Peyer's patch (tissue), 4 donors: ENCODE measurements at places on chromosomes 16 and 17. TPM values are rescaled to one million over a fixed set of nuclear protein-coding genes. Genes with fewer than 3 reads are reported as not detected.

Gene NOB1
- total RNA-seq: 13.5 TPM

GRCh38 chr17:64779376-64780095 lies 117.4 kb upstream of the SMURF2 start:
- H3K27me3 ChIP-seq: no peaks in the 10 kb centered on the region
- DNase-seq: peak; percentile 47
- peak overlapping the region; percentile 64 for H3K4me3 ChIP-seq
- H3K4me1 ChIP-seq: peaks cover 63% of the 10 kb centered on the region

DNA sequence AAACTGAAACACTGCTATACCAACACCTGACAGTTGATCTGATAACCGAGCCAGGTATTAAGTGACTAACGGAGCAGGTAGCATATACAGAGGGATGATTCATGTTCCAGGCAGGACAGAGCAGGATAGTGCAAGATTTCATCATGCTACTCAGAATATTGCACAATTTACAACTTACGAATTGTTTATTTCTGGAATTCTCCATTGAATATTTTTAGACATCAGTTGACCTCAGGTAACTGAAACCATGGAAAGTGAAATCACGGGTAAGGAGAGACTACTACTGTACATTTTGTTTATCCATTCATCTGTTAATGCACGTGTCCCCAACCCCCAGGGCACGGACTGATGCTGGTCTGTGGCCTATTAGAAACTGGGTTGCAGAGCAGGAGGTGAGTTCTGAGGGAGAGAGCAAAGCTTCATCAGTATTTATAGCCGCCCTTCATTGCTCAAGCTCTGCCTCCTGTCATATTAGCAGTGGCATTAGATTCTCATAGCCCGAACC lies 14.5 kb upstream of the PPM1E start:
- no peak overlapping the region for H3K27ac ChIP-seq
- H3K36me3 ChIP-seq: no peaks in the 10 kb centered on the region
- DNase-seq: no peak
- H3K27me3 ChIP-seq: no peaks in the 10 kb centered on the region
- no peaks in the 10 kb centered on the region for H3K4me1 ChIP-seq

Gene KRTAP2-2
- not detected for total RNA-seq

Gene PDE6G
- not detected for total RNA-seq

DNA sequence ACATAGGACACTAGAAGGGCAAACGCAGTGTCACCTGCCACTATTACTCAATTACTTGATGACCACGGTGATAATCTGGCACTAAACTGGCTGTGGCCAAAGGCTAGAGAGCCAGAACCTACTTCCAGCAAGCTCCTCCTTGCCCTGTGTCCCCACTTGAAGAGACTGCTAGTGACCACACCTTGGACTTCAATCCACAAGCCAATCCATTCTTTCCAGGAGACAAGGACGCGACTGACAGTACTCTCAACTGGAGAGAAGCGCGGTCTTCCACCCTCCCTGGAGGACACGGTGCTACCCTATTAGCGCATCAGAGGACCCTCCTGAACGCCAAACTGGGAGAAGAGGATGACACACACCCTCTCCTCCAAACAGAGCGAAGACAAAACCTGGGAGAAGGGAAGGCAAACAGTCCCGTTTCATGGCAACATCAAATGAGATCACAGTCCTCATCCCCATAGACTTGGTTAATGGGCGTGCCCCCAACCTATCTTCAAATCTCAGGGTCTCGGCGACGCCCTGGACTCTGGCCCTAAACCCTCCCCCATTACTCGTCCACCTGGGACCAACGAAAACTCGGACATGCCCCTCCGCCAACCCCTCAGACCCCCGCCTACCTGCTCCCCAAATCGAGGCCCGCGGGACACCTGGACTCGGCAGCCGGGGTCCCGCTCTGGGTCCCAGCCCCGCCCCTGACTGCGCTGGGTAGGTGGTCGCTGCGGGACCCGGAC lies 508 bp downstream of the FLCN start:
- peak; percentile 74 for DNase-seq
- peak overlapping the region; percentile 100 for H3K4me3 ChIP-seq
- H3K27ac ChIP-seq: peak overlapping the region; percentile 87
- no peaks in the 10 kb centered on the region for H3K27me3 ChIP-seq

- no peak overlapping the region for H3K27ac ChIP-seq
- H3K4me1 ChIP-seq: peaks cover 13% of the 10 kb centered on the region
- H3K27me3 ChIP-seq: no peaks in the 10 kb centered on the region
- no peaks in the 10 kb centered on the region for H3K36me3 ChIP-seq
- no peak for DNase-seq
- no peak overlapping the region for H3K4me3 ChIP-seq
Observed at GRCh38 chr17:37702598-37702997, 42.3 kb downstream of the HNF1B start.

Gene HSPB9
- total RNA-seq: not detected

DNA sequence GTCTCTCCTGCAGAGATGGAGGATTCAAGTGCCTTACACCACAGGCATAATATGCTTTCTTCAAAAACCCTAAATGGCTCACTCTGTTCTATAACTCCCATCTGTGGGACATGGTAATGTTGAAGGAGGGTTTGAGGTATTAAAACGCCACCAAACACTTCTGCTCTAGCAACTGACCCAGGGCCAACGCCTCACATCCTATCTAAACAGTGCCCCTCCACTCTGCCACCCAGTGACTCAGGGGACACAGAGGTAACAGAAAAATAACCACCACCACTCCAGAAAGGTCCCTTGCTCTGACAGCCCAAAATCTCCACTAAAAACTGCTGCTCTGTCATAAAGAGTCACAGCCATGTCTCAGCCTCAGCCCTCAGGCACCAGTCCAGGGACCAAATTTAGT lies 17.7 kb downstream of the NPRL3 start:
- peaks cover 7% of the 10 kb centered on the region for H3K4me1 ChIP-seq
- H3K27ac ChIP-seq: no peak overlapping the region
- no peaks in the 10 kb centered on the region for H3K36me3 ChIP-seq
- no peak for DNase-seq

- no peak overlapping the region for H3K4me3 ChIP-seq
- no peak overlapping the region for H3K27ac ChIP-seq
- H3K27me3 ChIP-seq: no peaks in the 10 kb centered on the region
- no peaks in the 10 kb centered on the region for H3K36me3 ChIP-seq
Observed at GRCh38 chr16:29141586-29142324, 156.9 kb downstream of the LAT start.

Gene CDH11
- total RNA-seq: 16.5 TPM

GRCh38 chr17:44976206-44976605 lies 8.1 kb upstream of the C1QL1 start:
- H3K4me1 ChIP-seq: no peaks in the 10 kb centered on the region
- no peaks in the 10 kb centered on the region for H3K27me3 ChIP-seq
- no peak overlapping the region for H3K4me3 ChIP-seq
- H3K27ac ChIP-seq: no peak overlapping the region

DNA sequence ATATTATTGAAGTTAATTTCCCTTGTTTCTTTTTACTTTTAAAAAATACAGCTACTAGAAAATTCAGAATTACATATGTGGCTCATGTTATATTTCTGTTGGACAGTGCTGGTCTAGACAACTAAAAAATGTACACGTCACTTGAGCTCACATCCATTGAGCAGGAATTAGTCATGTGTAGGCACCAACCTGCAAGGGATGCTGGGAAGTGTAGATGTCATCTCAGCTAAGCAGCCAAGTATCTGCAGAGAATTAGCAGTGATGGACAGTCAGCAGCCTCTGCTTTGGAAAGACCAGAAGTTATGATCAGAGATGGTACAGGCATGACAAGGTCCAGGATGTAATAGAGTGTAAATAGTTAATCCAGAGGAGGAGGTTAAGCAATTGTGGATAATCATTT lies 87.1 kb upstream of the HS3ST2 start:
- no peak for DNase-seq
- H3K27ac ChIP-seq: no peak overlapping the region
- H3K4me1 ChIP-seq: no peaks in the 10 kb centered on the region

GRCh38 chr17:14748036-14748710 lies 447.3 kb downstream of the HS3ST3B1 start:
- no peak for DNase-seq
- no peaks in the 10 kb centered on the region for H3K36me3 ChIP-seq
- H3K4me3 ChIP-seq: no peak overlapping the region
- H3K4me1 ChIP-seq: no peaks in the 10 kb centered on the region
- H3K27ac ChIP-seq: no peak overlapping the region

DNA sequence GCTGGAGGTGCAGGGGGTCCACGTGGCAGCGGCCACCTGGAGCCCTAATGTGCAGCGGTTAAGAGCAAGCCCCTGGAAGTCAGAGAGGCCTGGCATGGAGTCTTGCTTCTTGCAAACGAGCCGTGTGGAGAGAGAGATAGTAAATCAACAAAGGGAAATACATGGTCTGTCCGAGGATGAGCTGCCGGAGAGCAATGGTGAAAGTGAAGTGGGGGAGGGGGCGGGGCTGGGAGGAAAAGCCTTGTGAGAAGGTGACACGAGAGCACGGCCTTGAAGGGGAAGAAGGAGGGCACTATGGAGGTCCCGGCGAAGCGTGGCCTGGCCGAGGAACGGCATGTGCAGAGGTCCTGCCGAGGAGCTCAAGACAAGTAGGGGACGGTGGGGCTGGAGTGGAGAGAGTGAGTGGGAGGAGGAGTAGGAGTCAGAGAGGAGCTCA lies 6.0 kb upstream of the SERPINF1 start:
- H3K4me3 ChIP-seq: no peak overlapping the region
- no peaks in the 10 kb centered on the region for H3K36me3 ChIP-seq
- DNase-seq: no peak
- peaks cover 3% of the 10 kb centered on the region for H3K4me1 ChIP-seq

Gene EFCAB5
- 5.8 TPM for total RNA-seq

DNA sequence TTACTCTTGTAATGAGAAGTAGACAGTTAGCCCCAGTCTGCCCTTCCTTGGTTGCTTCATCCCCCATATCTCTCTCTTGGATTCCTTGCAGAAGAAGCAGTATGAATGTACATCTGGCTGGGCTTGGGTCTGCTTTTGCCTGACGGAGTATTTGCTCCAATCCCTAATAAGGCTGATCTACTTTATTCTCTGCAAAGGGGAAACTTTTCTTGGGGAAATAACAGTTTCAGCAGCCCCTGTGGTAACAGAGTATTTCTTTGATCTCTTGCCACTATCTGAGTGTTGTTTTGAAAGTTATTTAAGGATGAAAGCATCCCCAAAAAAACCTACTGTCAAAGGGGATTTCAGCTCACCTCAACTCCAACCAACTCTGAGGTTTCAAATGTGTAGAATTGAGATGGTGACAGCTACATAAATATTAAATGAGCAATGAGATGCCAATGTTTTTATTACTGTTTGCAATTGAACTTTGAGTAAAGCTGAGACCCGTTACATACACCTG lies 168.9 kb upstream of the NOG start:
- H3K4me3 ChIP-seq: no peak overlapping the region
- no peak for DNase-seq
- no peaks in the 10 kb centered on the region for H3K36me3 ChIP-seq
- no peaks in the 10 kb centered on the region for H3K4me1 ChIP-seq

Gene CLEC3A
- not detected for total RNA-seq

DNA sequence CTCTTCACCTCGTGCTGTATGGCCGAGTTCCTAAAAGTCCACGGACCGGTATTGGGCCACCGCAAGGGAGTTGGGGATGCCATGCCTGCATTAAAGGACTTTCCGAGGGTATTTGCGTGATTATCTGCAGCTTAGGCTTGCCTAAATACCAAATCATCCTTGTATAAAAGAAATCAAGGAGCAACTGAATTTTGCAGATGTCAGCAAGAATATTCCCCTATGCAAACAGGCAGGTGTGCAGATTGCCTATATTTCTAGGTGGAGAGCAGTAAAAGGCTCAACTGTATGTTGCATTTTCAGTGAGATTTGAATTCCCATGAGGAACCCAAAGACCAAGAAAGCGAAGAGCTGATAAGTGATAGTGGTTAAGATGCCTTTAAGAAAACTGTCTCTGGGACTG lies 452.3 kb downstream of the CDH11 start:
- H3K27me3 ChIP-seq: no peaks in the 10 kb centered on the region
- H3K36me3 ChIP-seq: no peaks in the 10 kb centered on the region
- no peak overlapping the region for H3K4me3 ChIP-seq
- no peak for DNase-seq

- no peak overlapping the region for H3K4me3 ChIP-seq
- H3K4me1 ChIP-seq: no peaks in the 10 kb centered on the region
- H3K27me3 ChIP-seq: no peaks in the 10 kb centered on the region
- no peaks in the 10 kb centered on the region for H3K36me3 ChIP-seq
- no peak overlapping the region for H3K27ac ChIP-seq
Observed at GRCh38 chr17:36463916-36464764, 22.3 kb upstream of the ZNHIT3 start.

Gene CACNG1
- total RNA-seq: not detected

DNA sequence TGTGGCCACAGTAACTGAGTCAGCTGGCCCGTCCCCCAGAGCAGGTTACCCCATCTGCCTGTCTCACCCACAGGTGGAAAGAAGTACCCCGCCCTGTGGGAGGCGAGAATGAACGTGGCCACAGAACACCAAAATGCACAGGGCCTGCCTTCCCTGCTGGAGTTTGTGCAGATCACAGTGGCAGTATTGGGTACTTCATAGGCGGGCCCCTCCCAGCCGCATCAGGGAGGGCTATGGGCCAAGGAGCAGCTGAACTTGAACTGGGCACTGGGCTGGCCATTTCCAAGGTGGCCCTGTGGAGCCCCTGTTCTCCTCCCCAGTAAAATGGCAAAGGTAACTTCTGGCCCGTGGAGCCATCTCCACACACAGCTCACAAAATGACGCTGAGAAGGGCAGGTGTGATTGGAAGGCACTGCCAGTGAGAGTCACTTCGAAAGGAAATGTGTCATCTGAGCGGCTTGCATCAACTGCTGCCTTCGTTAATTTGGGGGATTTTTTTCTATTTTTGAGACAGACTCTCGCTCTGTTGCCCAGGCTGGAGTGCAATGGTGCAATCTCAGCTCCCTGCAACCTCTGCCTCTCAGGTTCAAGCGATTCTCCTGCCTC lies 162.9 kb downstream of the ENGASE start:
- H3K27me3 ChIP-seq: no peaks in the 10 kb centered on the region
- no peak overlapping the region for H3K27ac ChIP-seq
- H3K4me1 ChIP-seq: no peaks in the 10 kb centered on the region
- no peak for DNase-seq
- H3K4me3 ChIP-seq: no peak overlapping the region
- H3K36me3 ChIP-seq: no peaks in the 10 kb centered on the region

Gene SPHK1
- 4.3 TPM for total RNA-seq

Gene REXO5
- 2.5 TPM for total RNA-seq

GRCh38 chr17:16328997-16329396 lies 24.3 kb downstream of the CENPV start:
- no peak overlapping the region for H3K27ac ChIP-seq
- H3K27me3 ChIP-seq: no peaks in the 10 kb centered on the region
- peak; percentile 10 for DNase-seq
- H3K4me3 ChIP-seq: no peak overlapping the region

Gene ATP6V0C
- 107 TPM for total RNA-seq
